Ovary (tissue), 10 donors: ENCODE measurements at places on chromosomes 12 and 14.

DNA sequence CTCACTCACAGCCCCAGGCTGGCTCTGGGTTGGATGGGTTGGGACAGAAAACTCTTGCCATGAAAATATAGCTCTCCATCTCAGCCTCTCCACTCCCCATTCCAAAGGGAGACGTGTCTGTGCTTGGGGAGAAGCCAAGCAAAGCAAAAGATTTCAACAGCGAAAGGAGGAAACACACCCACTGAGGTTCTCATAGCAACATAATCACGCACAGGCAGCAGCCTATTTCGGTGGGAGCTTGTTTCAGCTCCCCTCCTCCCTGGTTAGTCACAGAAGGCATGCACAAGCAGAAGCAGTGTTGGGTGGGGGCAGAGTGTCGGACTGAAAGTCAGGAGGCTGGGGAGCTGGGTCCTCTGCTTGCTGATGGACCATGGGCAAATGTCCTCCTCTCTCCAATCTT lies 1.9 kb upstream of the PRMT8 start:
- DNase-seq, result no peak
- no peaks in the 10 kb centered on the region for H3K27me3 ChIP-seq

DNA sequence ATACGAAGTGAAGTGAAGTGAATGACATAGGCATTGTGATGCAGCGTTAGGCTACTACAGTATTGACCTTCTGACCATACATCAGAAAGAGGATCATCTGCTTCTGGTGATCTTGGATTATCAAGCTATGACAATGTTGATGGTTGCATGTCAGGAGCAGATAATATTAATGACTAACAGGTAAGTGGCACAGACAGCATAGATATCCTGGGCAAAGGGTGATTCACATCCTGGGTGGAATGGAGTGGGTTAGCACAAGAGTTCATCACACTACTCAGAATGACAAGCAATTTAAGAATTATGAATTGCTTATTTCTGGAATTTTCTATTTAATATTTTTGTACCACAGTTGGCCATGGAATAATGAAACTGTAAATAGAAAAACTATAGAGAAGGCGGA lies 397.9 kb upstream of the ATP2B1 start:
- H3K27me3 ChIP-seq, result no peaks in the 10 kb centered on the region
- H3K36me3 ChIP-seq, result no peaks in the 10 kb centered on the region
- no peak overlapping the region for H3K4me3 ChIP-seq
- no peak overlapping the region for H3K27ac ChIP-seq
- H3K4me1 ChIP-seq, result peaks cover under 1% of the 10 kb centered on the region

DNA sequence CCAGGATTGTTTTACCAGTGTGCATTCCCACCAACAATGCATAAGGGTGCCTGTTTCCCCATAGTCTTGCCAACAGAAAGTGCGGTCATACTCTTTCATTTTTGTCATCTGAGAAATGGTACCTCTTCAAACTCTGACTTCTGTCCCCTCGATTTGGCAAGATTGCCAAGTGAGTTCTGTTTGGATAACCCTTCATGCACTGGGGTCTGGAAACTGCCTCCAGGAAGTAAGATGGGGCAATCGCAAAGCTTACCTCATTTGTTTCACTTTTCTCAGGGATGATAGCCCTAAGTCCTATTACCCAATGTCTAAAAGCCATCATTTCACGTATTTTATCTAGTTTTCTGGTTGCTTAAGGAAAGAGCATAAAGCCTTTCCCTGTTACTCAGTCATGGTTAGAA lies 28.6 kb upstream of the NR1H4 start:
- no peak overlapping the region for H3K27ac ChIP-seq
- no peaks in the 10 kb centered on the region for H3K27me3 ChIP-seq
- H3K4me1 ChIP-seq, result peaks cover 5% of the 10 kb centered on the region
- DNase-seq, result no peak

DNA sequence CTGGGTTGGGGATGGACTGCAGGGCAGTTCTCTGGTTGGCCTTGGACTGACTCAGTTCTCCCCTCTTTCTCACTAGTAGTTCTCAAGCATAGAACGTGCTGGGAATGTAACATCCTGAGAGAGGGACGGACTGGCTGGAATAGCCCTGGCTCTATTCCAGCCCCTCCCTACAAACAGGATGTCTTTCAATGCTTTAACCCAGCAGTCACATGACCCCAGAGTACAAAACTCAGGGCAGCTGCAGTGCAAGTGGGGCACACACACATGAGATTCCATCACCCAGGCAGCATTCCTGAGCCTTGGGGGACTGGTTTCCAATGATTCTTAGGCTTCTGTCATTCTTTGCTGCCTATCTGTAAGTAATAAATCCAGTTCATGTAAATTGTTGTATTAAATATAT lies 1.6 kb upstream of the ACOT6 start:
- H3K36me3 ChIP-seq, result no peaks in the 10 kb centered on the region
- H3K4me3 ChIP-seq, result no peak overlapping the region
- no peaks in the 10 kb centered on the region for H3K4me1 ChIP-seq
- H3K27ac ChIP-seq, result no peak overlapping the region
- no peaks in the 10 kb centered on the region for H3K27me3 ChIP-seq

DNA sequence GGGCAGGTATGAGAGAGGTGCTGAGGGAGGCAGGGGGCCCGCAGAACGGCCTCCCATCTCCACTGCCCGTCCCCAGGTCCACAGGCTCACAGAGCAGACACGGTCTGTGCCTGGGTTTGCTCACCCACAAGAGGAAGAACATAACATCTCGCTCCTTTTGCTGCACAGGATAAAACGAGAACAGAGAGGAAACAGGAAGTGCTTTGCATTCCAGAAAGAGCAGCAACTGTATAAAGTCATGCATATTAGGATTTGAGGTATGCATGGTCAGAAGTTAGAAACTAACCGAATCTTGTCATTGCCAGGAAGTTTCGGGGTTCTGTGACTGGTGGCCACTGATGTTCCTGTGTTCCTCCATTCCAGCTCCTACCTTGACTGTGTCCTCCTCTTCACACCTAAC lies 25.0 kb downstream of the NTF3 start:
- no peaks in the 10 kb centered on the region for H3K36me3 ChIP-seq
- peaks cover 9% of the 10 kb centered on the region for H3K4me1 ChIP-seq
- no peak overlapping the region for H3K4me3 ChIP-seq
- H3K27me3 ChIP-seq, result no peaks in the 10 kb centered on the region
- H3K27ac ChIP-seq, result no peak overlapping the region
- no peak for DNase-seq

- no peaks in the 10 kb centered on the region for H3K36me3 ChIP-seq
- no peak overlapping the region for H3K4me3 ChIP-seq
- no peaks in the 10 kb centered on the region for H3K27me3 ChIP-seq
Observed at GRCh38 chr12:107903341-107904061, 129.0 kb downstream of the ASCL4 start.

DNA sequence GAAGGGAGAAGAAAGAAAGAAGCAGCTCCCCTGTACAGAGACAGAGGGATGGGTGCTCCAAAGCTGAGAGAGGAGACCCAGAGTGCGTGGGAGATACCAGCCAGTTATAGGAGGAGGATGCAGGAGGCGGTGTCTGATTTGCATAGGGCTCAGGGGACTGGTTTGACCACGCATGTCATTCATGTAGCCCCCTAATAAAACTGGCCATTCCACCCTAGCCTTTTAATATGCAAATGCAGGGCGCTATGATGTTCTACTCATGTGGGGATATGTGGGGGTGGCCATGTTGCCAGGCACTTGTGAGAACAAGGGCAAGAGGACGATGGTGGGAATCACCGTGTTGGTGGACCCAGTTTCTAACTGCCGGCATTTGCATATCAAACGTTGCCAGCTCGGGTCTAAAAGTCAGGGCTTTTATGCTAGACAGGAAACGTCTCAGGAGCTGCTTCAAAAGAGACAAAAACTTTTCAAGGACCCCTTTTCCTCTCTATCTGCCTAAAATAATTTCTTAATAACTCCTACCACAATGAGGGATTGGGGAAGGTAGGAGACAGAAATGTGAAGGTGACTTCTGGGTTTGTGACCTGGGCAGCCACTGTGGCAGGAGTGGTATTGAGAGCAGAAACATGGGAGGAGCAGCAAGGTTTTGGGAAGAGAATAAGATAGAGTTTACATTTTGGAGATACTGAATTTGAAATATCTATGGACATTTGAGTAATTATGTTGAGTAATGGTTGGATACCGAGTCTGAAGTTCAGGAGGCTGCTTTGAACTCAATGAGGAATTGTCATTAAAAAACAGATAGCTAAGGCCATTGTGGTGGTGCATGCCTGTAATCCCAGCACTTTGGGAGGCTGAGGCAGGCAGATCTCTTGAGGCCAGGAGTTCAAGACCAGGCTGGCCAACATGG lies 2.2 kb upstream of the ATXN3 start:
- H3K4me3 ChIP-seq, result no peak overlapping the region
- H3K36me3 ChIP-seq, result no peaks in the 10 kb centered on the region
- H3K4me1 ChIP-seq, result peaks cover 8% of the 10 kb centered on the region
- no peak overlapping the region for H3K27ac ChIP-seq

GRCh38 chr14:50353126-50353525 lies 41.0 kb downstream of the DMAC2L start:
- no peaks in the 10 kb centered on the region for H3K27me3 ChIP-seq
- H3K4me3 ChIP-seq, result no peak overlapping the region
- peaks cover 1% of the 10 kb centered on the region for H3K4me1 ChIP-seq
- DNase-seq, result no peak
- no peaks in the 10 kb centered on the region for H3K36me3 ChIP-seq
- H3K27ac ChIP-seq, result no peak overlapping the region

DNA sequence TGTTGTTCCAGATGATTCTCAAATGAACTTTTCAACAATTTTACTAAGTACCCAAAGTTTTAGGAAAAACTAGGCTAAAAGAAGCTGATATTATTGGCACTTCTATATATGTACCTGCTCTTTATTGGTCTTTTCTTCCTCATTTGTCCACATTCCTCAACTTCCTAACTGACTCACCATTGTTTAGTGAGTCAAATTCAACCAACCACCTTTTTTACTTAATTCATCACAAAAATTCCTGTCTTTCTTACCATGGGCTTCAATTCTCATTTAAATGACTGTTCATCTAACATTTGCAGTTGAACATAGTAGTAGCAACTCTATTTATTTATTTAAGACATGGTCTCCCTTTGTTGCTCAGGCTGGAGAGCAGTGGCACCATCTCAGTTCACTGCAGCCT lies 47.6 kb upstream of the SLC2A13 start:
- H3K27ac ChIP-seq, result no peak overlapping the region
- H3K4me3 ChIP-seq, result no peak overlapping the region
- H3K36me3 ChIP-seq, result no peaks in the 10 kb centered on the region
- DNase-seq, result no peak
- H3K4me1 ChIP-seq, result no peaks in the 10 kb centered on the region
- no peaks in the 10 kb centered on the region for H3K27me3 ChIP-seq

DNA sequence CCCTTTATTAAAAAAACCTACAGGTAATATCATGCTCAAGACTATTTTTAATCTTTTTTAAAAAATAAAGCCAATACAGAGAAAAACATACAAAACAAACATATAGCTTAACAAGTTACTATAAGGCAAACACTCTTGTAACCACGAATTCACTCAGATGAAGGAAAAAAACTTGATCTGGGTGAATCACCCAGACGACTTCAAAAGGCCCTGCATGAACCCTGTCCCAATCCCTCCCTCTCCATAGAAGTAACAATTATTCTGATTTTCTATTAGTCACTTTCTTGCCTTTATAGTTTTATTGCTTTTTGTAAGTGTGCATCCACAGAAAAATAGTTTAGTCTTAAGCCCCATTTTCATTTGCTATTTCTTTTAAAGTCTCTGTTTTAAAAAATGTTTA lies 72.6 kb downstream of the LRP6 start:
- no peak overlapping the region for H3K4me3 ChIP-seq
- no peak for DNase-seq
- no peaks in the 10 kb centered on the region for H3K4me1 ChIP-seq
- H3K36me3 ChIP-seq, result no peaks in the 10 kb centered on the region

GRCh38 chr12:42481368-42481767 lies 108.2 kb downstream of the PRICKLE1 start:
- H3K27me3 ChIP-seq, result no peaks in the 10 kb centered on the region
- peaks cover 10% of the 10 kb centered on the region for H3K4me1 ChIP-seq
- H3K27ac ChIP-seq, result peak overlapping the region; percentile 3
- no peak for DNase-seq

DNA sequence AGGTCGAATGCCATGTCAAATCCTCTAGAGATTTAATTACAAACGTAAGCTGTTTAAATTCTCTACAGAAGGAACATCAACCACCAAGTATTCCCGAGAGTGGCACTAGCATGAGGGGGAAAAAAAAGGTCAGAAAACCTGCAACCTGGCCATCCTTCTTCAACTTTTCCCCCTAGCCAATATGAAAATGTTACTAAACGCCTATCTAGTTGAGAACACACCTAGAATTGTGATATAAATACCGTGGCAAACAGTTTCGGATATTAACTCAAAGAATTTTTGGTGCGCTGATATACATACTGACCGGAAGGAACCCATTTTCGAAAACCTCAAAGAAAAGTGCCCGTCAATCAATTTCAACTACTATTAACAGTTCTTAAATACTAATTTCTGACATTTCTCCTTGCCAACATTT lies 1.8 kb downstream of the HNRNPC start:
- H3K36me3 ChIP-seq, result no peaks in the 10 kb centered on the region
- H3K27ac ChIP-seq, result no peak overlapping the region
- peaks cover 9% of the 10 kb centered on the region for H3K4me1 ChIP-seq
- no peak for DNase-seq

DNA sequence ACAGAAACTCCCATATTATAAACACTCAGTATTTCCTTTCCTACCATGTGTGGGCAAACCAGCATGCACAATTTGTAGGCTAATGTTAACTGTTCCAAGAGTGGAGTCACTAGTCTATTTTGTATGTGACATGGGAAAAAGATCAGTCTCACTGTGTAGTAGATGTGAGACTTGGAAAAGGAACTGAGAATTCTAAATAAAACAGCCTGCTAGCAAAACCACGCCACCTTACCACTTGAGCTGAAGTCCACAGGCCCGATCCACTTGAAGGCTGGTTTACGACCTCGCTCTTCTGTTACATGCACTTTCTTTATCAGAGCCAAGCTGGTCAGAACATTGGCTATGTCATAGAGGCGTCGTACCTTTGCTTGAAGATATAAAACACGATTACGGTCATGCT lies 22.5 kb downstream of the E2F7 start:
- H3K36me3 ChIP-seq, result no peaks in the 10 kb centered on the region
- H3K4me1 ChIP-seq, result no peaks in the 10 kb centered on the region
- no peak for DNase-seq
- H3K4me3 ChIP-seq, result no peak overlapping the region

- peaks cover 3% of the 10 kb centered on the region for H3K4me1 ChIP-seq
- H3K27ac ChIP-seq, result no peak overlapping the region
- H3K27me3 ChIP-seq, result no peaks in the 10 kb centered on the region
- no peaks in the 10 kb centered on the region for H3K36me3 ChIP-seq
Observed at GRCh38 chr12:95212586-95212985, 4.7 kb downstream of the FGD6 start.

DNA sequence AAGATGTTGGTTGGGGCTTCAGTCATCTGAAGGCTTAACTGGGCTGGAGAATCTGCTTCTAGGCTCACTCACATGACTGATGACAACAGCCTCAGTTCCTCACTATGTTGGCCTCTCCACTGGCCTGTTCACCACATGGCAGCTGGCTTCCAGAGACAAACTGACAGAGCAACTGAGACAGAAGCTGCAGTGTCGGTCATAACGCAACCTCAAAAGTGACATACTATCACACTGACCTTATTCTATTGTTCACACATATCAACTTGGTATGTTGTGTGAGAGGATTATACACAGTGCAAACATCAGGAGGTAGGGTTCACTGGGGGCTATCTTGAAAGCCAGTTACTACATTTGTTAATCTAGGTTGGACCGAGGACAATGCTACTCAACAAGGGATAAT lies 92.9 kb downstream of the PAWR start:
- no peaks in the 10 kb centered on the region for H3K36me3 ChIP-seq
- H3K27ac ChIP-seq, result no peak overlapping the region
